Left forelimb (tissue), 1 donor: ENCODE measurements at places on chromosomes 12 and 14.

DNA sequence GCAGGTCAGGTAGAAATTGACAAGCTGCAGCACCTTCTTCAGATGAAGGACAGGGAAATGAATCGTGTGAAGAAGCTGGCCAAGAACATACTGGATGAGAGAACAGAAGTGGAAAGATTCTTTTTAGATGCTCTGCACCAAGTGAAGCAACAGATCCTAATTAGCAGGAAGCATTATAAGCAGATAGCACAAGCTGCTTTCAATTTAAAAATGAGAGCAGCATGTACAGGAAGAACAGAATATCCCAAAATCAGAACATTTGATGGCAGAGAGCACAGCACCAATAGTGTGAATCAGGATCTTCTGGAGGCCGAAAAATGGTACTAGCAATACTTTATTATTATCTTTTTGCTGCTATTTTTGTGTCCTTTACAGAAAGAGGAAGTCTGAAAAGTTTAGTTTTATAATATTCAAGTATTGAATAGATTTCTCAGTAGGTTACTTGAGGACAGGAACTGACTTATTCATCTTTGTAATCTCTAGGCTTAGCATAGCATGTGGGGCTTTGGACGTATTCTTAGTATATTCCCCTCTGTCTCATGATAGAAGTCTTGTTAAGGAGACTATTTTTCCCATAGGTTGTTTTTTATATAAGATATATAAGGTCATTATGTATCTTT is 30.8 kb downstream of the BBOF1 start:
- DNase-seq = no peak

DNA sequence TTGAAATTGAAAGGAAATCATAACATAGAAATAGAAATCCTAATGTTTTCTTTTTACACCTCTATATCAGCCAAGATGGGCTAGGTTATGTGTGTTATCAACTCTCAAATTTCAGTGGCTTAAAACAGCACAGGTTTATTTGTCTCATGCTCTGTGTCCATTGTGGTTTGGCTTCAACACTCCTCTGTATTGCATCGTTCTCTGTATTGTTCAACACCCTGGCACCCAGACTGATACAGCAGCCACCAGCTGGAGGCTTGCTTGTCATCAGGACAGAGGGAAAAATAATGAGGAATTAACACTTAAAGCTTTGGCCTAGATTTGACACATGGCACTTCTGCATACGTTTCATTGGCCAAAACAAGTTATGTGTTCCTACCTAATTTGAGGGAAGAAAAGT is 234.2 kb upstream of the ARHGAP5 start:
- no peak for DNase-seq

- no peak for DNase-seq
These were observed 8.2 kb downstream of the FAM234B start for GRCh38 chr12:13052421-13052820.

GRCh38 chr12:117236456-117237001 is 46.3 kb upstream of the FBXO21 start:
- peak; percentile 81 for DNase-seq

- no peak for DNase-seq
These were observed 28.3 kb downstream of the VCPKMT start for GRCh38 chr14:50088117-50088515.

DNA sequence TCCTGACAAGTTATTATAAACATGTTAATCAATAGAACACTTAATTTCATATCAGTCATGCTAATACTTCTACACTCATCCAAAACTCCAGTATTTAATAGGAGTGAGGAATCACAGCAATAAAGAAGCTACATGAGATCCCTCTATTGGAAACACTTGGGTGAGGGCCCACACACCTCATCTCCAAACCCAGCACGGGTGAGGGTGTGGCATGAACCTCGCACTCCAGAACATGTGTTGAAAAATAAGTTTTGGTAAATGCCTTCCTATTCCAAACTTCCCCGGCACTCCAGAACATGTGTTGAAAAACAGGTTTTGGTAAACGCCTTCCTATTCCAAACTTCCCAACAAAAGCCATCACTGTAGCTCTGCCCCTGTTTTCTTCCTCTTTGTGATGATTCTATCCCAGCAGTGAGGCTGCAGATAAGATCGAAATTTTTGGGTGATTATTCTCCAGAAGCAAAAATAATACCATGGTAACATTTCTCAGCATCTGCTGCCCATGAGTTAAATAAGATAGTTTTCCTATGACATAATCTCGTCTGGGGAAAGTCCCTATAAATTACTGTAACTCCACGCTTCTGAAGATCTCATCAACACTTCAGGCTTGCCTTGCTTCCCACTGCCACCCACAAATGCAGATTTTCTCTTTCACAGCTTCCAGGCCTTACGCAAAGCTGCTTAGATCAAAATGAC is 24.4 kb upstream of the PTPRB start:
- DNase-seq = no peak

DNA sequence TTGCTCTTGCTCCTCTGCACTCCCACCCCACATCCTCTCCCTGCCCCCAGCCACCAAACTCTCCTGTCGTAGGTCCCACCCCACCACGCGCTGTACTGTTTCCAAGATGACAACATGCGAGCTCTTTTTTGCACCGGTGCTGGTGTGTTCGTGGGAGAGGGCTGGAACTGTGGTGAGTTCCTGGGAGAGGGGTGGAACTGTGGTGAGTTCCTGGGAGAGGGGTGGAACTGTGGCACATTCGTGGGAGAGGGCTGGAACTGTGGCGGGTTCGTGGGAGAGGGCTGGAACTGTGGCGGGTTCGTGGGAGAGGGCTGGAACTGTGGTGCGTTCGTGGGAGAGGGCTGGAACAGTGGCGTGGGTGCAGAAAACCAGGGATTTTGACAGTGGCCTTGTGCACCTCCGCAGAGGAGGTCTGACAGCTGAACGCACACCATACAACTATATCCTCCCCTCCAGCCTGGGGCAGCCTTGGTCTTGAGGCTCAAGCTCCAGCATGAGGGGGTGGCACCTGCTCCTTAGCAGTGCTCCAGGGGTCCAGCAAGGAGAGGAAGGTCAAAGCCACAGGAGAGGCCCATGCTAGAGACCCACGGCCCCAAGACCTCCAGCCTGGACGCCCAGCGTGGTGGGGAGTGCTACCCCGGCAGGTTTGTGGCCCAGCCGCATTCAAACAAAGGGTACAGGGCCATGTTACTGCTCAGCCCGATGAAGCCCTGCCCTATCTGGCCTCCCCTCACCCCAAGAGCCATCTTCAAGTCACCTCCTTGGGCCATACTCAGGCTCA is 50.1 kb downstream of the ACTN1 start:
- DNase-seq = no peak

GRCh38 chr12:100493396-100494012 is 19.8 kb downstream of the NR1H4 start:
- DNase-seq = no peak

GRCh38 chr14:23123419-23123818 is 4.4 kb upstream of the CEBPE start:
- no peak for DNase-seq

GRCh38 chr12:96212456-96213375 is 18.5 kb downstream of the ELK3 start:
- DNase-seq = no peak

DNA sequence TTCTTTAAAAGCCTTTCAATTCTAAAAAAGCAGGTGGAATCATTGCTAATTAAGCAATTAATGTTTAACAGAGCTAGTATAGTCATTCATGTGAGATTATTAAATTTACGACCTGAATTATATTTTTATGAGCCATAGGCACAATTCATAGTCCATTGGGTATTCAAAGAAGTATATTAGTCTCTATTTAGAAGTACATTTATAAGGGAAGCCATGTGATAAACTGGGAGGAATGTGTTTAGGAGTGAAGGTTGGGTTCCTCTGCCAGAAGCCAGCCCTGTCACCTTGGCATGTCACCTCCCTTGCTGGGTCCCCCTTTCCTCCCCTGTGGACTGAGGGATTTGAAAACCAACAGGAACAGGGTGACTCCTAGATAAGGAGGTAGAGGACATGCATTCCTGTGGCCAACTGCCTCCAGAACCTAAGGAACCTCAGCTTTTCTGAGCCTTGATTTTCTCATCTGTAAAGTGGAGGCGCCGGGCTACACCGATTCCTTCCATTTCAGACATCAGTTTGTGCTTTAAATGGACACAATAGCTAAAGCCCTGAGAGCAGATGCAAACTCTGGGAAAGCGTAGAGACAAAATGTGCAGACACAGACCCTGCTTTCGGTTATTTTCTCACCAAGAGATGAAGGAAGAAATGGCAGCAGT is 5.4 kb upstream of the KRT2 start:
- no peak for DNase-seq

GRCh38 chr12:104285740-104286515 is 17.6 kb upstream of the EID3 start:
- DNase-seq = no peak

DNA sequence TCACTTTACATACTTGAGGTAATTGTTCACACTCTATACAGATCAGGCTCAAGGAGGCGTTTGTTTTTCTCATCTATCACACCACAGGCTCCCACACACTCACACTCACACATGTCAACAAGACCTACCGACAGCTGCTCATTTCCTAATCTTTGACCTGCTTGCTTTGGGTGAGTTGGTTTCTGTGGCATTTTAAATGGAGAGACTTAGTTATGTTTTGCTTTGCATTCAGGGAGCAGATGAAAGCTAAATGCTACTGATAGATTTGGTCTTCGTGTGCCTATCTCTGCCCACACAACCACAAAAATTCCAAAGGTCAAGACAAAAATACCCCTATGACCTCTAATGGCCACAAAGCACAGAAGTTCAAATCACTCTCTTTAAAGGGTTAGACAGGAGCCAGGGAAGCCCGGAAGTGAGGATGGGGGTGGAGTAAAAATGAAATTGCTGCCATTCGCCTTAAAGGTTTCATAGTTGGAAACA is 203.5 kb upstream of the G2E3 start:
- DNase-seq = no peak

DNA sequence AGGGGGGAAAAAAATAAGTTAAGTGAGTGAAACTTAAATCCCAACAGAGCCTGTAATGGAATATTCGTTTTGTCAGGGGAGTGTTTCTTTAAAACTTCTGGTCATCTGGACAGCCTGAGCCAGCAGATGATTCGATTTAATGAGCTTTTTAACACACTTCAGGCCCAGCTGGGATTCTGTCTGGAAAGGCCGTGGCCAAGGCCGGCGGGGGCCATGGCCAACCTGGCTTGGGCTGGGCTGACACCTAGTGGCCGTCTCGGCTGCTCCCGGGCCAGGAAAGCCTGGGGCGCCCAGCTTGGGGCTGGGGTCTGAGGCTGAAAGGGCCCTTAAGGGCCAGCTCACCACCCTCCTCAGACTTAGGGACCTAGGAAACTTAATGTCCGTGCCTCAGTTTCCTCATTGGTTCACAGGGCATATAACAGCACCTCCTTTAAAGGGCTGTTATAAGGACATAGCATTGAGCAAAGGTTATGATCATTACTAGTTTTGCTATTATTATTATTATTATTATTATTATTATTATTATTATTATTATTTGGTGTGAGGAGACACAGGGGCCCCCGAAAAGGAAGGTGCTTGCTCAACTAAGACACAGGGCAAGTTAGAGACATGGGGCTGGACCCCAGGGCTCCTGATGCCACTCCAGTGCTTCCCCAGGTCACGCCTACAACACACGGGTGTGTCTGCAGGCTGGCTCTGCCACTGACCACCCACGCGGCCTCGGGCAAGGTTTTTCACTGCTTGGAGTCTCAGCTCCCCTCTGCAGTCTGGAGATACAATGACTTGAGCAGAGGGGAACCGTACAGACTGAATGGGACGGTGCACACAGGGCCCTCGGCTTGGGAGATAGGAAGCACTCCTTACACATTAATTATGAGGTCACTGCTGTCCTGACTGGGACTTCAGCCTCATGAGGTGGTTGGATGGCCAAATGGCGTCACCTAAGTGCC is 84.0 kb downstream of the SYNE3 start:
- peak; percentile 81 for DNase-seq

DNA sequence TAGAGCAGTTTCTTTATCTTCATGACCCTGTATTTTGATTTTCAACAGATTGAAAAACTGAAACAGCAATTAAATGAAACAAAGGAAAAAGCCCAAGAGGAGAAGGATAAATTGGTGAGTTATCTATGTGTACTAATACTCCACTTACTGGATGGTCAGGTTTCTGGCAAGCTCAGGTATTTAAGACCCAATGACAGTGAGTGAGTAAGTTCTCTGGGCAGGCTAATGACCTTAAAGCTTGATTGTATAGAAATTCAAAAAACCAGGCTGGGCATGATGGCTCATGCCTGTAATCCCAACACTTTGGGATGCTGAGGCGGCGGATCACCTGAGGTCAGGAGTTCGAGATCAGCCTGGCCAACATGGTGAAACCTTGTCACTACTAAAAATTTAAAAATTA is 10.0 kb downstream of the BBOF1 start:
- DNase-seq = no peak

- no peak for DNase-seq
These were observed 8.4 kb downstream of the TSPAN9 start for GRCh38 chr12:3085341-3086139.

GRCh38 chr12:65595016-65595560 is 229.2 kb upstream of the HMGA2 start:
- no peak for DNase-seq

DNA sequence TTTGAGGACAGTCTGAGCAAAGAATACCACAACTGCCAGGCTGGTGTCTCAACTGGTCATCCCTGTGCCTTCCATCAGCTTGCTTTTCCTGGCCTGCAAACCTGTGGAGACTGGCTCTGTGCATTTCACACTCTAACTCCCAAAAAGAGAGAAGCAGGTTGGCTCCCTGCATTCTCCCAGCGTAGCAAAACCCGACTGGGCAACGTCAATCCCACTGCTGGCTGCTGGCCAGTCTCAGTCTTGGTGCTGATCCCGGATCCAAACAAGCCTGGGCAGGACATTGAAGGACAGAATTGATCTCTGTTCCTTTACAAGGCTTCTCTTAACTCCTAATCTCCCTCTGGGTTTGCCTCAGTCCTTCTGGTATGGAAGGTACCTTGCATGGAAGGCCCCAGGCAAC is 65.4 kb downstream of the FZD10 start:
- no peak for DNase-seq

GRCh38 chr14:23533652-23534435 is 17.7 kb downstream of the ZFHX2 start:
- DNase-seq = no peak

- no peak for DNase-seq
These were observed 20.7 kb downstream of the KIF26A start for GRCh38 chr14:104158827-104159798.
